Left hindlimb (tissue), 1 donor: ENCODE measurements at places on chromosomes 1 and 21.

DNA sequence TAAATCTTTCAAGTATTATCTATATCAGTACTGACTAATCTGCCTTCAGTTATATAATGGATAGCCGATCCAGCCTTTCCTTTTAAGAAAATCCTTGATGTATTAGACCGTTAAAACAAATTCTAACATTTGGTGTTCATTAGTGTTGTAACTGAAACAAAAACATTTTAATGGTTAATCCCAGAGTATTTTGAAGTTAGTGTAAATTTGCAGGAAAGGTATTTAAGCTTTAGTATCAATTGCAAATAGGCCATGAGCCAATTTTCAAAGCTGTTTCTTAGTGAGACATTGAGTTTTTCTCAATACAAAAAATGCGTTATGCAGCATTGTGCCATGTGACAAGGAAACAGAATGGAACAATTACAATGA lies 29.6 kb downstream of the DISP1 start:
- DNase-seq, result no peak

DNA sequence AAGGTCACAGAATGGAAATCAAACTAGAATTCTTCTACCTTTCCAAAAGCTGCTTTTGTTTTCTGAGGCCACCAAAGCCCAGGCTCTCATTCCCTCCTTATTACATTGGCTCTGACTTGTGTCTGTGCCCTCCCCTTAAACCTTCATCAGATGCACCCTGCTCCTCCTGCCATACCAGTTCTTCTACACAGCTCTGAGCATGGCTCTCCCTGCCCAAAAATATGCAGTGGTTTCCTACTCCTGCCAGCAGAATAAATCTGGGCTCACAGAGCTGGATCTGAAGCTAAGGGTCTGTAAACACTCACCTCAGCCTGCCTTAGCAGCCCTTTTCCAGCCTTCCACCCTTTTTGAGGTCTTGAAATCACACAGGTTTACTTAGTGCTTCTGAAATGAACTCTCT lies 55.0 kb downstream of the TTC3 start:
- DNase-seq, result no peak

GRCh38 chr1:151990856-151991198 lies 2.8 kb downstream of the S100A10 start:
- peak; percentile 72 for DNase-seq

GRCh38 chr1:203103829-203104495 lies 18.1 kb upstream of the MYOG start:
- no peak for DNase-seq

DNA sequence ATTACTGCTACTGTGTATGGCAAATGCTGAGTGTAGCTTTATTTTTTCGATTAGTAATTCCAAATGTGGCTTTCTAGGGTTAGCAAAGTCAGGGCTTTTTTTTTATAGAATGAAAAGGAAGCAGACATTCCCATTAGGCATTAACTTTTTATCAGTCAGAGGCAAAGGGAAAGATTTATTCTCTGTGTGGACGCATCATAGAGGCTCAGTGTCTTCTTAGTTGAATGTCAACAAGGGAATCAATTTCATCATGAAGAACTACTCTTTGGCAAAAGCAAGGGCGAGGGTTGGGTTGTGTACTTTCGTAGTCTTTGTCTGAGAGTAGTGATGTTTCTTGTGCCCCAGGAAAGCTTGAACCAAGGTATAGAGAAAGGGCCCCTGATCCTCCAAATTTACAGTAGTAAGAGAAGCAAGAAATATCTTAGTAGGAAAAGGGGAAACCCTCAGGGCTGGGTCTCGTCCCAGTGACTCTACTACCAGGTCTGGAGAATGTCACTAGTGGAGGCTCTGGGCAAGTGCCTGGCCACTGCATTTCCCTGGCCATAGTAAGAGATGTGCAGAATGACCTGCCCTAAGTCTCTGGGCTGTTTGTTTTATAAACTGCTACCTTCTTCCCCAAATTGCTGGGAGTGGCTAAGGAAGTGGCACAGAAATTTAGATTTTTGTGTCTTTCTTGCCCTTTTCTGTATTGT lies 30.0 kb upstream of the MACF1 start:
- DNase-seq, result no peak

DNA sequence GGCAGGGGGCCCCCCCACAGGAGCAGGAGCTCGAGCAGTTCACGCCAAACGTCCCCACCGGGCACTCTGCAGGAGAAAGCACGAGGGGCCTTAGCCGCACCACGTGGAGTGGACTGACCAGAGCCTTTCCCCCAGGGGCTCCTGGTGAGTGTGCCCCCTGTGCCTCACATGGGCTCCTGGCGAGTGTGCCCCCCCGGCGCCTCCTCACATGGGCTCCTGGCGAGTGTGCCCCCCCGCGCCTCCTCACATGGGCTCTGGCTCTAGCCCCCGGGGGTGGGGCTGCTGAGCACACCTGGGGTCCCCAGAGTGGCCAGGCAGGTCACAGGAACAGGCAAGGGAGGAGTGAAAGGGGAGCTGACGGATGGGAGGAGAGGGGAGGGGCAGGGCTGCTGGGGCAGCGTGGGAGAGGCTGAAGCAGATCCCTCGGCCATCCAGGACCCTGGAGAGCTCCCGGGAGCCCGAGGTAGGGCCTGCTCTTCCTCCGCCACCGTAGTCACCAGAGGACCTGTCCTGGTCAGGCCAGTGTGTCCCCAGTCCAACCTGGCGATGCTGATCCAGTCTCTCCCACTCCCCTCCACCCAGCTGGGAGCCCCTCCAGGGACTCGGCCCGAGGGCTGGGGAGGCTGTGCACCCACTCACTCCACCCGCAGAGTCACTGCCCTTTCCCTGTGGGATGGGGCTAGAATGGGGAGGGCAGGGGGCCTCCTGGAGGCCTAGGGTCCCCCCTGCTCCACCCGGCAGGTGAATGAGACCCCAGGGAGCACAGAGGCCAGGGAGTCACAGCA lies 47.6 kb downstream of the ARHGEF16 start:
- peak; percentile 84 for DNase-seq

GRCh38 chr21:37375866-37376574 lies 9.4 kb downstream of the DYRK1A start:
- DNase-seq, result no peak

- DNase-seq, result no peak
These were observed 62.4 kb downstream of the DIRAS3 start for GRCh38 chr1:67988066-67988465.

GRCh38 chr21:18887922-18888602 lies 484.5 kb upstream of the TMPRSS15 start:
- DNase-seq, result no peak

DNA sequence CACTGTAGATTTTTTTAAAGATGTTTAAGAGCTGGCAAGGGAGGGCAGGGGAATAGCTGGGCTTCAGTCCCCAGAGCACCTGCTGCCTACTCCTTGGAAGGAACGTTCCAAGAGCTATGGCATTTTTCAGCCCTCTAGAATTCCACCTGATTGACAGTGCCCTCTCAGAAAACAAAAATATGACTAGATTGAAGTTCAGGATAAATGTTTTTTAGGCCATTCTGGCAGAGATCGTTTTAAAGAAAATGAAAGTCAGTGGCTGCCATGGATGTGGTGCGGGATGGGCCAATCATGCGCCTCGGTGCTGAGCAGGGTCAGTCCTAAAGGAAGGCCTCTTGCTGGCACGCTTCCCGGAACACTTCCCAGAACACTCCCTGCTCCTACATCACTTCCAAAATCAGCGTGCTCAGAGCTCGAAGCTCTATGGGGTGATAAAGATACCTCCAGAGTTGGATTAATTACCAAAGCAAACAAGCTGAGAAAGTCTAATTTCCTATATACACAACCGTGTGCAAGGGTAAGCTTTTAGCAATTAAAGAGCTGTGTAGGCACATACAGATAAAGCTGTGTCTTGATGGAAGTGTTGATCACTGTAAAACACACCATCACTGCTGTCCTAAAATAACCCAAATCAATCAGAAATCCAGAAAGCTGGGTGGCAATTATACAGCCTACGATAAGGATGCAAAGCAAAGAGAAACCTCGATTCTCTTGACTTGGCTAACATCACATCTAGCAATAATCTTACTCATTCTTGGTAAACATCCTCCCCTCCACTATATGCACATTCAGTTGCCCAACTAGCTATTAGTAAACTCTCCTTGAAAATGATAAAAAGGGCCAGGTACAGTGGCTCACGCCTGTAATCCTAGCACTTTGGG lies 34.6 kb downstream of the TGFBR3 start:
- DNase-seq, result peak; percentile 92

GRCh38 chr1:114737314-114737849 lies 20.4 kb downstream of the CSDE1 start:
- no peak for DNase-seq

- peak; percentile 91 for DNase-seq
These were observed at the start of gene PEX11B for GRCh38 chr1:145918144-145918991. Gene PEX11B, minus strand, starts transcription at chr1:145918717. Its CDS starts 29 bp downstream, at chr1:145918688.

DNA sequence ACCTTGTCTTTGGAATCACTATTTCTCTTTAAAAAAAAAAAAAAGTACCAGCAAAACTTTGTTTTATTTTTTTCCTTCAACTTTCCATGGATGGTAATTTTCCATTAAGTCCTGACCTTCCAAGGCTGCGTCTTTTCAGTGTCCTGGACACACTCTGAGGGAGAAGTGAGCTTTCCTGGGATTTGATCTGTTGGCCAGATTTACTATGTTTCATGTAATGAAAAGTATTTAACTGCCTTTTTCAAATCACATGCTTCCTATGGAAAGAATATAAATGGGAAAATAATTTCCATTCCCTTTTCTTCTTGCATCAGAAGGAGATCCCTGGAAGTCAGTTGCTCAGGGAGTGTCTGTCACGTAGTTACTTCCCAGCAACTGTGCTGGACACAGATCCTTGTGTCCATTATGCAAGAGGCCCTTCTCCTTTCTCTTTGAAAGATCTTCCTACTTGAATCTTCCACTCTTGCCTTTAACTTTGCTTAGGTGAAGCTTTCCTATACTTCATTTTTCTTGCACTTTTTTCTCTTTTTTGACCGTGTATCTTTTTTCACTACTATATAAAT lies 59.3 kb downstream of the CENPF start:
- DNase-seq, result no peak

GRCh38 chr1:244212797-244213475 lies 161.9 kb downstream of the ZBTB18 start:
- DNase-seq, result no peak

DNA sequence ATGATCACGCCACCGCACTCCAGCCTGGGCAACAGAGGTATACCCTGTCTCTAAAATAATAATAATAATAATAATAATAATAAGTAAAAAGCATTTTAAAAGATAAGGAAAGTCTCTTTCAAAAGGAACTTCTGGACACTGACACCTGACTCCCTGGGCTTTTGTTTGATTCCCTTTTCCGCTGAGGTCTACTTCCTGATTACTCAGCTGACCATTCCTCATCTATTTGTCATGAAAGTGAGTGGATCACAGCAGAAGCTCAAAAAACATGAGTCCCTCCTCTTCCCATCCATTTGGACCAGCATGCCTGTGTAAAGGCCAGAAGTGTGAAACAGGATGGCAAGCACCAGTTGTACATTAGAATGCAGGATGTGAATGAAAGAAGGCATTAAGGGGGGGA lies 61.1 kb upstream of the FBXO28 start:
- DNase-seq, result no peak

GRCh38 chr1:3483801-3484444 lies 29.5 kb downstream of the ARHGEF16 start:
- no peak for DNase-seq

GRCh38 chr1:29706936-29707335 lies 470.6 kb downstream of the PTPRU start:
- peak; percentile 49 for DNase-seq

- DNase-seq, result no peak
These were observed 140.0 kb downstream of the SMYD3 start for GRCh38 chr1:246367041-246367440.

GRCh38 chr1:41927118-41927517 lies 8.4 kb upstream of the HIVEP3 start:
- no peak for DNase-seq

GRCh38 chr21:38032082-38032801 lies 116.0 kb upstream of the KCNJ6 start:
- no peak for DNase-seq

- no peak for DNase-seq
These were observed 31.4 kb downstream of the PLPP3 start for GRCh38 chr1:56547977-56548376.

GRCh38 chr1:223230161-223230881 lies 87.3 kb upstream of the TLR5 start:
- no peak for DNase-seq

DNA sequence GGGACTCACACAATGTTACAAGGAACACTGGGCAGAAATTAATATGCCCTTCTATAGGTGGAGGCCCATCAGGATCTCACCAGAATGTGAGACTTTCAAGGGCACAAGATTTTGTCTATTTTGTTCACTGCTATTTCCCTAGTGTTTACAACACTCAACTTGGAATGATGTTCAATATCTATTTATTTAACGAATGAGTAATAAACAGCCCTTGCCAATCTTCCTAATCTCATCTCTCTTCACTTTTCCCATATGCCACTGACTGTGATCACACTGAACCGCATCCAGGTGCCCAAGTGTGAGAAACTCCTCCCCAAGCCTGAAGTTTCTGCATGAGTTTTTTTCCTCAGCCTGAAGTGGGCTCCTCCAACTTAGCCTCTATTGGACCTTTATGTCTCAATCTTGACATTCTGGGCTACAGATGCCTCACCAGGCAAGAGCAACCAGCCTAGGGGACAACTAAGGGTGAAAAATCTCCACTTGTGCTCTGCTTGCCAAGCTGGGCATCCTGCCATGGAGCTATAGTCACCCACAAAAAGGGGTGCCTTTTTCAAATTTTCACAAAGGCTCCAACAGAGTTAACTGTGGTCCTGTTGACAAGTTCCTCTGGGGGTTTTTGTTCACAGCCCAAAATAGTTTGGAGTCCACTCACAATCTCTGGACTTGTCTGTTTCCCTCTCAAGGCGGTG lies 105.6 kb downstream of the PLPP3 start:
- DNase-seq, result no peak

DNA sequence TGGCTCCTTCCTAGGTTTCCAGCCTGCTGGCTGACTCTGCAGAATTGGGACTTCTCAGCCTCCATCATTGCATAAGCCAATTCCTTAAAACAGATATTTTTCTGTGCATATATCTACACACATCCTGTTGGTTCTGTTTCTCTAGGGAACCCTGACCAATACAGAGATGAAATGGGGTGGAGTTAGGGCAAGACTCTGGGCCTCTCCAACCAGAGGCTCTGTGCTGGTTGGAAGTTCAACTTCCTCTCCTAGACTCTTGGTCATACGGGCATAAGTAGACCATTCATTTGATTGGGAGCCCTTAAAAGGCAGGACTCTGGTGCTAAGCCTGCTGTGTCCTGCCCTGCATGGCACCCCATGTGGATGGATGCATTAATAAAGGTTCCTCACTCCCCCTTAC lies 55.0 kb downstream of the CNIH3 start:
- no peak for DNase-seq

- DNase-seq, result peak; percentile 90
These were observed 13.8 kb upstream of the BOLA1 start for GRCh38 chr1:149885339-149886120.

- DNase-seq, result no peak
These were observed 47.0 kb downstream of the F5 start for GRCh38 chr1:169538998-169539871.

DNA sequence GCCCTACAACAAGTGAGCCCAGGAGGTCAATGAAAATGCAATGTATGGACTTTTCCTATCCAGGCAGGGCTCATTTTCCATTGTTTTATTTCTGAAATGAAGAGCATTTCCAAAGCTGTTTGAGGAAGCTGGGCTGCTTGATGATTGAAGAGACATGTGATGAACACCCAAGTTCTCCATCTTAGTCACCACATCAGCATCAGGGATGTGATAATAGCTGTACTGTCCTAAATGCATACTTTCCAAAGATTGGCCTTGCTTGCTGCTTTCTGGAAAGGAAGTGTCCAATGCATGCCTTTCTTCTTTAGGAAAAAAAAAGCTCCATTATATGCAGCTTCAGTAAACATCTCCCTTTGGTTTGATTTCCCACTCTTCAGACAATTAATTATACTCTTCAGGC lies 425.9 kb upstream of the RUNX1 start:
- no peak for DNase-seq

GRCh38 chr1:76250271-76250670 lies 175.7 kb downstream of the ST6GALNAC3 start:
- peak; percentile 53 for DNase-seq
